ENCODE measurements at places on chromosomes 7 and 10.
A peak's percentile ranks its signal among the peaks of the same experiment; 100 is the strongest.

GRCh38 chr10:114313139-114313538 is 74.1 kb downstream of the VWA2 start:
- no peak for DNase-seq

DNA sequence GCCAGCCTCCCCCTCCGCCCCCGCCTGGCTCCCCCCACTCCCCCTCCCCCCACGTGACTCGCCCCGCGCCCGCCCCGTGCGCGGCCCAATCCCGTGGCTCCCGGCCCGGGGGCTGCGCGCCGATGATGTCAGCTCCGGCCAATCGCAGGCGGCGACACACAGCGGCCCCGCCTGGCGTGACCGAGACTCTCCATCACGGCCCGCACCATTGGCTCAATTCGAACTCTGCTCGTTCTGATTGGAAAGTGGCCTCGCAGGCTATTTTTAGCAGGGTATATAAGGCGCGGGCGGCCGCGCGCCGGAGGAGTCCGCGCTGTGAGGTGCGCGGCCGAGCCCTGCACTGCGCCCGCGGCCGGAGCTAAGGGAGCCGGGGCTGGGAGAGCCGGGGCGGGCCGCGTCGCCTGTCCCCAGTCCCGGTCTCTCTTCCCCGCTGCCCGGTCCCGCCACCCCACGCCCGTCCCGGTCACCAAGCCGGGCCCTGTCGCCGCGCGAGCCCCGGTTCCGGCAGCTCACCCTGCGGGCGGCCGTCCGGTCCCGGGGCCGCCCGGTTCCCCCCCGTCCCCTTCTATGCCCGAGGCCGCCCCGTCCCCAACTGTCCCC is 342 bp upstream of the KLF6 start:
- DNase-seq = peak; percentile 97

DNA sequence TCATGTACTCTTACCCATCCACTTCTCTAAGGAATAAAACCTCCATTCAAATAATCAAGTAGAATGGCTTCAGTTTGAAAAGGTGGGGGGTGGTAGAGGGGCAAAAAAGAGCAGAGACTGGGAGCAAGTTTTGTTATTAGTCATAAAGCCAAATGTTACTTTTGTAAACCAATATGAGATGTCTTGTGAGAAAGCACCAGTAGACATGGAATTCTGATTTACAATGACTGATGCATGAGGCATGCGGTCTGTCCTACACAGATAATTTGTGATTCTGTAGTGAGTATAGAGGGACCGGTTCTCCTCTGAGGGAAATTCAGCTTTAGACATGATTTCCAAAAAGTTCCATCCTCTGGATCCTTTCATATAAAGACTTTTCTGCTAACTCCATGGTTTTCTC is 12.9 kb upstream of the ABCA13 start:
- DNase-seq = no peak

GRCh38 chr10:116752969-116753665 is 10.8 kb upstream of the HSPA12A start:
- no peak for DNase-seq

GRCh38 chr10:66804962-66805361 is 120.9 kb upstream of the LRRTM3 start:
- no peak for DNase-seq

DNA sequence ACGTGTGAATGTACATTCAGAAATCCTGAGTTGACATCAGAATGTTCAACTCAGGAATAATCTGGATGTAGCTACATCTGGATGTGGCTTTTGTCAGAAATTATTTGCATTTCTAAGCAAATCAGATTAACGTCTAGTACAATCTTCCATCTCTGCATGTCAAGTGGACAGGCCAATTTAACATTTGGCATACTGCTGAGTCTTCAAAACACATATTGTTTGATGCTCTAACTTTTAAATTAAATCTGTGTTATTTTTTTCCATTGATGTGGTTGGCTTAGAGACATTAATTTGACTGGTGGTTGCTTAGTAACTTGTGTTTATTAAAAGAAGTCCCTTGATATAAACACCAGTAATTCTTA is 3.4 kb downstream of the STAMBPL1 start:
- DNase-seq = no peak

- DNase-seq = no peak
Measured at GRCh38 chr7:142611566-142612236, 137.6 kb upstream of the PRSS1 start.

DNA sequence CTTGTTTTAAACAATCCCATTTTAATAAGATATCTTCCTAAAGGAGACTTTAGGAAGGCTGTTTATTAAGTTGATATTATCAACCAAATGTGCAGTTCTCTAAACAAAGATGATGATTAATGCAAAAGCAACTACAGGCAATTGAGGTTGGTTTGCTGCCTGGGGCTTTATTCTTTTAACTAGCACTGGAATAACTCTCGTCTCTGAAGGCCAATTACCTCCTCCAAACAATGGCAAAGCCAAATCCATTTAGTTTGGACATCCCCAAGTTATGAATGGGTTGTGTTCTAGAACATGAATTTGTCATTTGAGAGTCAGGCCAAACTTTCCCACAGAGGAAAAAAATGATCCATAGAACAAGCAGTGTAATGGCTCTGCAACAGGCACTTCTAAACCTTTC is 114.1 kb downstream of the SLC16A9 start:
- no peak for DNase-seq

DNA sequence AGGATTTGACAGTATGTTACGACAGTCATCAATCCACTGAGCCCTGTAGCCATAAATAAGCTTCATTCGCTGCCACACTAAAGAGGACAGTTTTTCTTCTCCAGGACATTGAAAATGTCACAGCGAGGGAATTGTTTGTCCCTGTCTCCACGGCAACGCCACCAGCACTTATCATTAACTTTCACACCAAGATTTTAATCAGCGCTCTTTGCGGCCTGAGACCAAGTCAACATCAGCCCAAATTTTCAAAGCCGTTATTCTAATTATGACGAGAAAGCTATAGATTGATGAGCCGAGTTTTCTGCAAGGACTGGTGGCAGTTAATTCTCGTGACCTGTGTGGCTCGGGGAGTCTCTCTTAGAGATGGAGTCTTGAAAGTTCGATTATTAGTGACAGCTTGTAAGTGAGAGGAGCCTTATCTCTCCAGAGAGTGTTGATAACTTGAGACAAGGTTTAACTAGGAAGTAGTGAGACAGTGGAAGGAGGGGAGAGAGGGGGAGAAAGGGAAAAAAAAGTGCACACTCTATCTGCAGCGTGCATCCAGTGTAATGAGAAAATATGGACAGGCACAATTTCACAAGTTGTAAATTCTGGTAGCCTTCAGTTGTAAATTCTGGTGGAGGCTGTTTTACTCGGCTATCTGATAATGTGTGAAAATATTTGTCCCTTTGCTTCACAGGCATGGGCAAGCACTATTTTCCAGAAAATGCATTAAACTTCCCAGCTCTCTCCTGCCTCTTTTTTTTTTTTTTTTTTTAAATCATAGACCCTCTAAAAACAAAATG is 473.3 kb downstream of the LRMDA start:
- DNase-seq = no peak

DNA sequence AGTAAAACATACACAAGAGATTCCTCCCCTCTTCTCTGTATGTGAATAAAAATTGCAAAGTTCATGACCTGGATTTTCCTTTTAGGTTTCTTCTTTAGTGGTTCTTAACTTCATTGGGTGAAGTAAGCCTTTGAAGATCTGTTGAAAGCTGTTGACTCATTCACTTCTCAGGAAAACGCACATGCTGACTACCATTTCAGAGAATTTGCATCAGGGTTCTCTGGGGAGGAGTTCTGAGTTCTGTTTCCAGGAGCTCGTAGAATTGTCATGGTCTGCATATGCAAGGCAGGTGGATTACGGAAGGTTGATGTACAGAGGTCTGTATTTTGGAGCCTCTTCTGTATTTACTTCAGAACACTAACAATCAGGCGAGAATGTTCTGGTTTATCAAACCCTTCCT is 962 bp upstream of the SLC26A4 start:
- DNase-seq = no peak

DNA sequence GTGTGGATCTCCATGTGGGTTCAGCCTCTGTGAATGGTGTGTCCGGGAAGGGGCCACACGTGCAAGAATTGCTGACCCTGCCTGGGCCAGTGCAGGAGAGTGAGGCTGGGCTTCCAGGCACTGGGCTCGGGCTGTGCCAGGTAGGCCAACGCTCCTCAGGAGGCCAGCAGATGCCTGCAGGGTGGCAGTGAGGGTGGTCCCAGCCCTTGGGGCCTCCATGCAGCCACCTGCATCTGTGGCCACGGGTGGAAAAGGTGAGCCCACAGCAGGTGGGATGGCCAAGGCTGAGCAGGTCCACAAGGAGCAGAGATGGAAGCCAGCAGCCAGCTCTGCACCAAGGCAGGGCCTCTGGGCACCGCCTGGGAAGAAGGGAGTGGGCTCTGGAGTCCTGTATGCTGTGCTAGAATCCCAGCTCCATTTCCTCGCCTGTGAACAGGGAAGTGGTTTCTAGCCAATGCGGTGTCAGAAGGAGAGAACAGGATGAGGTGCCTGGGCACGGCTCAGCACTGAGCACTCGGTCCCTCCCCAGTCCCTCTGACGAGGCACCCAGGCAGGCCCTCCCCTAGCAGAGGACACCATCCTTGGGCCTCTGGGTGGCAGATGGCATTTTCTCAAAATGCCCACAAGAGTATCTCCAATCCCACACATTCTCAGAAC is 31.1 kb upstream of the RET start:
- no peak for DNase-seq

DNA sequence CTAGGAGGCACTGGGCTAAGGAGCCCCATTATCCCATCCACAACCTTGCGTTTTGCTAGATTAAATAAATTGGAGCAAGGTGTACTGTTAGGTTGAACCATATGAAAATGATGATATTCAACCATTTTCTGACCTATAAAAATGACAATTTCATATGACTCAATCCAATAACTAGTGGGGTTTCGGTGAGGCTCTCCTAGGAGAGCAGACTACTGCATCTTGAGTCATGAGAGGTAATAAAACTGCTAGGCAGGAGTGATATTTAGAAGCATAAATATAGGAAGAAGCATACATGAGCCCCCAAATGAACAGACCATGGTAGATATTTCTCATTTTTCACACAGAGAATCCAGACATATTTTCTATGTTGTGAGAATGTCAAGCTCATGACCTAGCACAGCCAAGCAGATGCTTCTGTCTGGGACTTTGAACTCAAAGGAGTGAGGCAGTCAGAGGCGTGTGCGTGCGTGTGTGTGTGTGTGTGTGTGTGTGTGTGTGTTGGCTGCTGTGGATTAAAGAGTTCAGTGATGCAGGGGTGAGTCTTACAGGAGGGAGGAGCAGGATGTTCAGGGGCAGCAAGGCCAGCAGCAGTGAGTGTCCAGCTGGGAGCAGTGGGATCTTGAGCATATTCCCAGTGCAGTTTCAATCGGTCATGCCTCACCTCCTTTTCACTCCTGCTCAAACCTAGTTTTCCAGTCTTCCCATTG is 17.8 kb upstream of the WDR11 start:
- no peak for DNase-seq

DNA sequence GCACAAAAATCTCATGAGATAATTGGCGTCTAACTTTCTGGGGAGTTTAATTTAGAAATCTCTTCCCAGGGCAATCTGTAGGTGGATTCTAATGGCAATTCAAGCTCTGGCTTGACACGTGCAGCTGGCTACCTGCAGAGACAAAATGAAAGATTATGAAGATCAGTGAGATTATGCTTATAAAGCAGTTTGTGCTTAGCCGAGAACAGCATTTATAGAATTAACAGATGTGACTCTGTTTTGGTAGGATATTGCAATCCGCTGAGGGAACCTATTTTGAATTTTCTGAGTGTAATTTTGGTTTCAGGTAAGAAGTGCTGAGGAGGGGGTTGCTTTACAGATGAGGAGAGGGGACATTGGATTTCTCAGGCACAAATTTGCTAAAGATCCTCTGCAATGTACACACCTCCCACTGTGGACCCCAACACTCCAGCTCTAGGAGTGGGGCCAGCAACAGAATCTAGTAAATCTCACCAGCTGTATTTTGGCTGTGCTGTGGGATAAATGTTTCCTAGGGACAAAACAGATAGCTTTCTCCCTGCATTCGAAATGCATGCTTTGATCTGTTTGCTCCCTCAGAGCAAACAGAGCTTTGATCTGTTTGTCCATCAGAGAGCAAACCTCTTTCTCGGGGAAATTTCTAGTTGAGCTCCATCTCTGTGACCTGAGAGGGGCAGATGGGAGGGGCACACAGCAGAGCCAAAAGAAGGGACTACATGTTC is 7.4 kb downstream of the GJD4 start:
- no peak for DNase-seq

DNA sequence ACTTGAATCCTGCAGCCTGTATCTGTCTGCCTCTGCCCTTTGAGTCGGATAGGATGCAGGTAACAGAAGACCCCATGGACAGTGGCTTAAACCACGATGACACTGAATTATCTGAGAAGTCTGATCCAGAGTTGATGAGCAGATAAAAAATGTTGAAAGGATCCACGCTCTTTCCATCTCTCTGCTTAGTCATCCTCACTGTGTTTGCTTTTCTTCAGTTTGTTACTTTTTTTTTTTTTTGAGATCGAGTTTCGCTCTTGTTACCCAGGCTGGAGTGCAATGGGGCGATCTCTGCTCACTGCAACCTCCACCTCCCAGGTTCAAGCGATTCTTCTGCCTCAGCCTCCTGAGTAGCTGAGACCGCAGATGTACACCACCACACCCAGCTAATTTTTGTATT is 36.9 kb upstream of the GOLGA7B start:
- DNase-seq = no peak

DNA sequence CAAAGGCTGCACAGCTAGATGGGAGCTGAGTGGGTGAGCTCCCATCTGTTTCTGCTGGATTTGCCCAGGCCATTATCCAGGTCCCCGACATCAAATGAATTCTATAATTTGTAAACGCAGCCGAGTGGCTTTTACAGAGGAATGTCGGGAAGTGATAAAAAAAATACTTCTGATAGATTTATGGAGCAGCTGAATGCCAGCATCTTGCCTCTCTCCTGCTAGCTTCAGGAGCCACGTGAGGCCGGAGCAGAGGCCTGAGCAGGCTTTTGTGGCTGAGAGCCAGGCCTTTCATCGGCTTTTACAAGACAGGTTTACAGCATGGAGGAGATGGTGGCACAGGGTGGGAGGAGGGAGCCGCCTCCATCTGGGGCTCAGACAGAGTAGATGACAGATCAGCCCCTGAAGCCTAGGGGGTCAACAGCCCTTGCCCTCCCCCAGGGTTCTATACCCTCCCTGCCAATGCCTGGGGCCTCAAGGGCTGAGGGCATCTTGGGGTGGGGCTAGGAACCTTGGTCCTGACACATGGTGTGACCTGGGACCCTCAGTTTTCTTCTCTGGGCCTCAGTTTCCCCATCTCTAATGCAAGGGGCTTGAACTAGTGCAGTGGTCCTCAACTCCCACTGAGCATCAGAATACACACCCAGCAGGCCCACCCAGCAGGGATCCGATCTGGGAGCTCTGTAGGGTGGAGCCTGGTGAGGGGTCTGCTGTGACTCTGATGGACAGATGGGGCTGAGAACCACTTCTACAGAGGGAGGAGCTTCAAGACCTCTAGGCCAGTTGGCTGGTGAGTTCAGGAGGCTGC is 44.2 kb upstream of the PCBD1 start:
- no peak for DNase-seq

GRCh38 chr10:102800611-102801335 is 36.4 kb downstream of the CYP17A1 start:
- DNase-seq = no peak

GRCh38 chr10:35448687-35449662 is 112.7 kb downstream of the CCNY start:
- DNase-seq = no peak
